Stimulated activated CD8-positive, alpha-beta memory T cell treated with anti-CD3 and anti-CD28 coated beads, Interleukin-4, amount 100 ng/mL, for 24 hours (primary cell): ENCODE measurements at places on chromosomes 3 and 15.

DNA sequence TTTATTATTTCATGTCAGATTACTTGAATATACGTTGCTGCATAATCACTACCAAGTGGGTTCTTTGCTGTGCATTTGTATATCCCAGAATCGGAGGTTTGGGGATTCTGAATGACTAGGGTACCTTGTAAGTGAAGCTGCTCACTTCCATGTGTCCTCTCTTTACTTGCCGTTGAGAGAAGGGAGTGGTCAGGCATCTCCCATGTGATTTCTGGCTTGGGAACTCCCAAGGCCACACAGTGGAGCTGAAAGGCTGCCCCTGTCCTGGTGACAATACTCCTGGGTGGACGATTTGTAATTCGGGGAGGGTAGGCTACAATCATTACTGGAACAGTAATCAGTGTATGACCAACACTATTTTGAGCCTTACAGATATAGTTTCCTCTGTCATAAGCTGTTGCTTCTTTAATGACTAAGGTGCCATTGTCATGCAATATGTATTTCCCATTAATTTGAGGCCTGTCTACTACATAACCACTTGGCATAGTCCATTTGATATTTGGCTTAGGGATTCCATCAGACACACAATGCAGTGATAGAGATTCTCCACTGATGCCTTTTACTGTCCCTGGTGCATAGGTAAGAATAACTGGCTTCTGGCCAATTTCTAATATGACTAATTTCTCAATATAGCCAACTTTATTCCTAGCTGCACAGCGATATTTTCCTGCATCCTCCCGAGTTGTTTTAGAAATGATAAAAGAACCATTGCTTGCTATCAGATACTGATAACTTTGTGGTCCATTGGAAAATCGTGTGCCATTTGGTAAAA lies 24.0 kb downstream of the IGSF10 start:
- no peak for DNase-seq

- DNase-seq, result no peak
Observed at GRCh38 chr15:54282228-54282836, 304.1 kb downstream of the UNC13C start.

GRCh38 chr3:16374935-16375245 lies 109.9 kb downstream of the OXNAD1 start:
- DNase-seq, result no peak

DNA sequence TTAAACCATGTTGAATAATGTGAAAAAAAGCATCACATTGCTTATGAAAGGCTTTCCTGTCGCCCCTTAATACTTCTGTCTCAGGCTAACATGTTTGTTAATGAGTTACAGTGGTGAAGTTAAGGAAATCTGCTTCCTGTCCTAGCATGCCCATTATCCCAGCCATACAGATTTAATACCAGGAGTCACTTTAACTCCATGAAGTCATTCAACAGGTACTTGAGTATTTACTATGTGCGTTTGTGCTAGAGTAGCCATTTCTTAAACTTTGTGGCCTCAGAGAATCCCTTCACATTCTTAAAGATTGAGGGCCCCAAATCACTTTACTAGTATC lies 10.1 kb upstream of the SETD5 start:
- no peak for DNase-seq

- no peak for DNase-seq
Observed at GRCh38 chr15:25789211-25789610, 73.9 kb downstream of the ATP10A start.

DNA sequence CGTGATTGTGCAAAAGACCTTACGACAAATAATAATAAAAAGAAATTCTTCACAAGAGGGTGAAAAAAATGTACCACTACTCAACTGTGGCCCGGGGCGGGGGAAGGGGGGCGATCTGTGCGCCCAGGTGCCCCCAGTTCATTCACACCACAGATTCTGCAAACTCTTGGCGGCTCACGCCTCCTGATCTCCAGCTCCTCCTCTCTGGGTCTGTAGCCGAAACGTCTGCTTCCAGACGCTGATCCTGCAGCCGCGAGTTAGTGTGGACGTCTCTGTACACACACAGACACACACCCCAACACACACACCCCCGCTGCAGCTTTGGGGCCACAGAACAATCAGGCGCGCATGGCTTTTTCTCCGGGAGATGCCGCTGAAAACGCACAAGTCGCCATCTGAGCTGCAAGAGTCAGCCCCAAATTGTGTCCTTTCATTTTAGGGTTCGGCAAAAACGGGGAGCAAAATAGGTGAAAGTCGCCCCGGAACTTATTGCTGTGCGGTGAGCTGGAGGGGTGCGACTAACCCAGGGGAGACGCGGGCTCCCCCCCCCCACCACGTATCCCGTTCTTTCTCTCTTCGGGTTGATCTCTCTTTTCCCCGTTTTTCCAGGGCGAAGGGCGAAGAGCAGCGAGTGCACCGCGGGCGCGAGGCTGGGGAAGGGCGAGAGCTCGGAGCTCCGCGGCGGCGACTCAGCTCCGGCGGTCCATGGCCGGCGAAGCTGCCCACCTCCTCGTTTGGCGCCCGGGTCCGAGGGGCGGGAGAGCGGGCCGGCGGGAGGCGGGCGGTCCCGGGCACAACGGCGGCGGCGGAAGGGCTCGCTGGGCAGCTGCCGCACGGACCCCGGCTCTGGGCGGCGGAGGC lies 505 bp upstream of the WNT5A start:
- DNase-seq, result no peak

DNA sequence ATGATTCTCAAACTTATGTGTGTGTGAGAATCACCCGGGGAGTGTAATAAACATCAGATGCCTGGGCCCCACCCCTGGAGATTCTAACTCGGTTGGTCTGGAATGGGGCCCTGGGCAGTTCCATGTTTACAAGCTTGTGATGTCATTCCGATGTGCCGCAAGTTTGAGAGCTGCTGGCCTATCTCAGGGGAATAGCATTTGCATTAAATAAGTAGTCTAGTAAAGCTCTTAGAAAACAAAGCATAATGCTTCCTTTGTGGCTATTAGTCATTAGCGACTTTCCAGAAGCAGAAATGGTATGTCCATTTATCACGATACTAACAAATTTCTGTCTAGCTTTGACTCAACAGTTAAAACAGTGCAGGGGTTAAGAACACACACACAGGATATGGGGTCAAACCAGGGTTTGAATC lies 20.9 kb downstream of the PGBD4 start:
- no peak for DNase-seq

DNA sequence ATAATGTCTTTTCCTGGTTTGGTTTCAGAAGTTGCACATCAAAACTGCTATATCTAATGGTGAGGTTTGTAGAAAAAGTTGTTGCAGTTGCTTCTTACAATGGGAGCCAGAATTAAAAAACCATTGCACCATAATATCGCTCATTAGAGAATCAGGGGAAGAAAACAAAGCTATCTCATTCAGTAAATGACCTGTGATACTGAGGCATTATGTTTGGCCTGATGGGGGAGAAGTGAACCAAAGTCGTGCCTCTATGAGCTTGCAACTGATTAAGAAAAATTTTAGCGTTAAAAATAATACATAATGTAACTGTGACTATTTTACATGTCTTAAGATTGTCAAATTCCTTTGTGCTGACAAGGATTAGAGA lies 60.2 kb upstream of the ARHGEF26 start:
- DNase-seq, result no peak

DNA sequence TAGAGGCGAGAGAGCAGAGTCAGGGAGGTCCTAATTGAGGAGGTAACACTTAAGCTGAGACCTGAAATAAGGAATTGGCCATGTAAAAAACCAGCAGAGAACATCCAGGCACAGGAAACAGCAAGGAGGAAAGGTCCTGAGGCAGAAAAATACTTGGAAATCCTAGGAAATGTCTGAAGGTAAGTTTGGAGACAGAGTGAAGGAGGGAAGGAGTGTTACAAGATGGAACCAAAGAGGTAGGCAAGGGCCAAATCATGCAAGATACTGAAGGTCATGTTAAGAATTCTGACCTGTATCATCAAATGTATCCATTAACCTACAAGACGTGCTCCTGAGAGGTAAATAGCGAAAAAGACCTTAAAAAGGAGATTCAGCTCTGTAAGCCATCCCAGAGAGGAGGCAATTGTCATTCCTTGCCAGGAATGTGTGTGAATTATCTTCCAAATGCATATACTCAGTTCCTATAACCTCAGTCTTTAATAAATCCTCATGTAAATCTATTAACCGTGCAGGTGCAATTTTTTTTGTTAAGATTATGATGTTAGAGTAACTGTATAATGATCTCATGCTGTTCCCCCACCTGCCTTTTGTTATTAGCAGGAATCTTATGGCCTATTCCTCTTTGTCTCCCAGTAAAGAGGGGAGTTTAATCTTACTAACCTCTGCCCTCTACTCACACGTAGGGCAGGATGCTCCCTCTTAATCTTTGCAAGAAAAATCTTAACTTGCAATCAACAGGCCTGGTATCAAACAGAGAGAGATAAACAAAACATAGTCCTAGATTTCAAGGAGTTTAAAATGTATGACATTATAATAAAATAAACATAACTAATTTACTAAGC lies 166.9 kb downstream of the ULK4 start:
- DNase-seq, result no peak

- no peak for DNase-seq
Observed at GRCh38 chr15:61256231-61256630, 27.1 kb upstream of the RORA start.

- DNase-seq, result no peak
Observed at GRCh38 chr3:149547413-149547812, 72.9 kb downstream of the TM4SF4 start.

DNA sequence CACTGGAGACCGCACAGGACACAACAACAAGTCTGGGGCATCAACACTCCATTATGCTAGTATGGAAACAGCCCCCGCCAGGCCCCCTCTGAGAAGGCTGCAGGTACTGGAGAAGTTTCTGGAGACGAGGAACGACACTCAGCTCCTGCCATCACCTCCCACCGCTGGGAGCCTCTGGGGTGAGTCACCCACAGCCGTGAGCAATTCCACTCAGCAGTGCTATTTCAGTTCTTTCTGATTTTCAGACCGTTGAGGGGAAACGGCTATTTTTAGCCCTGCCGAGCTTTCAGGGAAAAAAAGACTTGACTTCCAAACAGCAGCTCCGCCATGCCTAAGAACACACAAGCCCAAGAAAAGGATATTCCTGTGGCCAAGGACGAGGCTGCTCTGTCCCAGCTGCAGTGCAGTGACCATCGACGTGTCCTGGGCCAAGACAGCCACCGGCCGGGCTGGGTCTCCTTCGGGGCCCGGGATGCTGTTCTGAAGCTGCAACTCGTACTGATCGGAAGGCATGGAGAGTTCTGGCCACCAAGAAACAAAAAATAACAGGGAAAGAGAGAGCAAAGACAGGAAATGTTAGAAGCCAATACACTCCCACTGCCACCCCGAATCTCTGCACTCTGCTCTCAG lies 40.8 kb downstream of the NUP210 start:
- no peak for DNase-seq

- DNase-seq, result no peak
Observed at GRCh38 chr15:41810651-41811431, 17.1 kb upstream of the JMJD7 start.

DNA sequence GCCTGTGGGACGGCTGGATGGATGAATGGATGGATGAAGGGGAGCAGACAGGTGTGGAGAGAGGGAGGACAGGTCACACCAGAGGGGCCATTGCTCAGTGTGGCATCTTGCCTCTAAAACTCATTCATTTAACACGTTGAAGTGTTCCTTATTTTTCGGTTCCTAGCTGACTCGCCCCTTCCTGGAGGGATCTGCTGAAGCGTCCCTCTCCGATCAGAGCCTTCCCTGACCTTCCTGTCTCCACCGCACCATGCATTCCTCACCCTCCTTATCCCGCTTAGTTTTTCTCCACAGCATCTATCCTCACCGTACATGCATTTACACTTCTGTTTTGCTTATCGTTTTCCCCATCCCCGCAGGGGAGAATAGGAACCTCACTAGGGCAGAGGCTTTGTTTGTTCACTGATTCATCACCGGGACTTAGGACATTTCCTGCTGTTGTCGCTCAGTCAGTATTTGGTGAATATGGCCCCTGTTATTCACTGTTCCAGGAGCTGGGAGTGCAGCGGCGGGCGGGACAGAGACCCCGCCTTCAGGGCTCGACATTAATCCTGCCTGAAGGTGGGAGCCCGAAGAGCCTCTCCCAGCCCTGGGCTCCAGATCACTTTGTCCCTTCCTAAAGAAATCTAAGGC lies 32.0 kb downstream of the FOXL2 start:
- DNase-seq, result no peak

- DNase-seq, result no peak
Observed at GRCh38 chr3:14918356-14918860, 29.0 kb upstream of the NR2C2 start.

GRCh38 chr3:170531054-170531453 lies 54.8 kb downstream of the SLC7A14 start:
- no peak for DNase-seq

GRCh38 chr3:179898024-179898423 lies 138.7 kb downstream of the PEX5L start:
- no peak for DNase-seq
